ENCODE measurements at places on chromosomes 16 and 17. TPM values are rescaled to one million over a fixed set of nuclear protein-coding genes. Genes with fewer than 3 reads are reported as not detected.

- no peak for DNase-seq
These were observed 14.0 kb upstream of the OR1E2 start for GRCh38 chr17:3447625-3448024.

Gene ATP5PD
- 297 TPM for polyA plus RNA-seq

- no peak for DNase-seq
These were observed 2.3 kb upstream of the ZNF500 start for GRCh38 chr16:4769306-4769638.

Gene BAHCC1
- polyA plus RNA-seq, result 15.9 TPM

GRCh38 chr17:79113699-79114457 is 39.3 kb downstream of the ENGASE start:
- no peak for DNase-seq

- no peak for DNase-seq
These were observed 25.5 kb downstream of the ACSF3 start for GRCh38 chr16:89119166-89119621.
